Fibroblast of villous mesenchyme (primary cell): ENCODE measurements at places on chromosomes 2 and 18. TPM values are rescaled to one million over a fixed set of nuclear protein-coding genes. Genes with fewer than 3 reads are reported as not detected.
A peak's percentile ranks its signal among the peaks of the same experiment; 100 is the strongest.

LAPTM4A gene
- total RNA-seq, result 101 and 146 TPM in 2 replicates

NLRC4 gene
- total RNA-seq, result not detected in 2 replicates

FSHR gene
- total RNA-seq, result not detected in 2 replicates

CRYGD gene
- total RNA-seq, result not detected in 2 replicates

ALKAL2 gene
- total RNA-seq, result 0.43 TPM in 1 of 2 replicates, not detected in the other

AFF3 gene
- 19.4 and 31.9 TPM in 2 replicates for total RNA-seq

POTEC gene
- total RNA-seq, result under 0.01 TPM in 1 of 2 replicates, not detected in the other

SPAST gene
- total RNA-seq, result 20.6 and 31.5 TPM in 2 replicates

GRCh38 chr2:164069540-164069939 lies 333.7 kb upstream of the FIGN start:
- DNase-seq, result peak; percentile 7

DNA sequence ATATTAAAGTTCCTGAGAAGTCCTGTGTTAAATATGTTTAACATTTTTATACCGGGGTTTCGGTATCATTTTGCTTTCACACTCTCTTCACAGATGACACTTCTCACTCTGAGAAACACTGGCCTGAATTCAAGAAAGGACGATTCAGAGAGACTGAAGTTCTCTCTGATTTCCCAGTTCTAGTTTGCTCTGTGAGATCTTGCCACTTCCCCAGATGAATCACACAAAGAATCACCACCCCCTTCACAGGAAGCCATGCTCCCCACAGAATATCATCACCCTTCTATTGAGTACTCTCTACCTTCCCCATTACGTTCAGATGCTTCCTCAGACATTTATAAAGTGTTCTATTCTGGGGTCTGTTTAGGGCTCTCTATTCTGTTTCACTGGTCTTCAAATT lies 16.1 kb upstream of the CD207 start:
- no peak for DNase-seq

- no peak for DNase-seq
Measured at GRCh38 chr2:168534926-168535325, 78.9 kb downstream of the CERS6 start.

GRCh38 chr2:18588802-18589201 lies 567 bp downstream of the NT5C1B start:
- no peak for DNase-seq

- DNase-seq, result peak; percentile 22
Measured at GRCh38 chr2:196142825-196143224, 28.6 kb downstream of the STK17B start.

- DNase-seq, result no peak
Measured at GRCh38 chr2:117686699-117687098, 127.8 kb upstream of the DDX18 start.

DNA sequence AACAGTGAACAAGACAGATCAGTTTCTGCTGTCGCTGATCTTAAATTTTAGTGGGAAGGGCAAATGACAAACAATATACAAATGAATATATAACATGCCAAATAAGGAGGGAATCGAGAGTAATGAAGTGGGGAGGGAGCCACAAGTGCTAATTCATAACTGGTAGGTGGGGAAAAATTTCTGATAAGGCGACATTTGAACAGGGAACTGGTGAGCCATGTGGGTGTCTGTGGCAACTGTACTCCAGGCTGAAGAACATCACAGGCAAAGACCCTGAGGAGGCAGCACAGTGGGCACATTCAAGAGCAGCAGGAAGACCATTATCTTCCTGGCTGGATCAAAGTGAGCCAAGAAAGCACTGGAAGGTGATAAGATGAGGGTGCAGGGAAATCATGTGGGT lies 51.6 kb upstream of the CD28 start:
- DNase-seq, result no peak

- DNase-seq, result no peak
Measured at GRCh38 chr2:144054911-144055310, 465.0 kb downstream of the ZEB2 start.

- no peak for DNase-seq
Measured at GRCh38 chr2:238167344-238167715, 8.6 kb downstream of the ERFE start.

- peak; percentile 60 for DNase-seq
Measured at GRCh38 chr2:14516844-14517243, 115.7 kb upstream of the LRATD1 start.

DNA sequence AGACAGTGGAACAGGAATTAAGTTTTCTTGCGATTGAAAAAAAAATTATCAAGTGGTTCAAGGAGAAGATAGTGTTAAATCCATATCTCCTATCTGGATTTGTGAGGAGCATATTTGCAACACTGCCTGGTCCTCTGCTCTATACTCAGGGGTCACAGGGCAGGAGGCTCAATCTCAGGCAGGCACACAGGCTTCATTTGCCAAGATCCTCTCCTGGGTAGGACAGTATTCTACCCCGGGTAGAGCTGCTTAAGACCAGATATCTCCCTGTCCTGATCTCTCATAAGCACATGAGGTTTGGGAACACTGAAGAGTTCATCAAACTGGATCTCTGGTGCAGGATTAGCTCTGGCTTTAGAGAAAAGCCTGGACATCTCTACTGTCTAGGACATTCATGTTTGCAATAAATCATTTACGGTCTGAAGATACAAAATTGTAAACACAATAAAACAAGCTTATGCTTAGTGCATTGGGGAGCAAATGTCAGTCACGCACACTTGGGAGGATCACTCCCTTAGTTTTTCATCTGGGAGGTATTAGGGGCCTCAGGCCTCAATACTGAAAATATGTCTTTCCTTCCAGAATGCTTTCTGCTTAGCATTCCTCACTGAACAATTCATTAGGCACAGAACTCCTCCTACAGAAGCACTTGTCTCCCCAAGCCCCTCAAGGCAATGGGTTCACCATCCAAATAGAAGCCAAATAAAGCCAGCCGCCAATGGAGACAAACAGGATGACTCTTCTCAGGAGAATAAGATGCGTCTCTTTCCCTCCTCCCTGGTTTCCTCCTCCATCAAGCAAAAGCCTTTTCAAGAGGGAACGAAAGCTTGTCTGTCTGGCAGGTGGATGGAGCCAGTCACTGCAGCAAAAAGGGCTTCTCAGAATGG lies 34.1 kb upstream of the LCLAT1 start:
- DNase-seq, result peak; percentile 81

DNA sequence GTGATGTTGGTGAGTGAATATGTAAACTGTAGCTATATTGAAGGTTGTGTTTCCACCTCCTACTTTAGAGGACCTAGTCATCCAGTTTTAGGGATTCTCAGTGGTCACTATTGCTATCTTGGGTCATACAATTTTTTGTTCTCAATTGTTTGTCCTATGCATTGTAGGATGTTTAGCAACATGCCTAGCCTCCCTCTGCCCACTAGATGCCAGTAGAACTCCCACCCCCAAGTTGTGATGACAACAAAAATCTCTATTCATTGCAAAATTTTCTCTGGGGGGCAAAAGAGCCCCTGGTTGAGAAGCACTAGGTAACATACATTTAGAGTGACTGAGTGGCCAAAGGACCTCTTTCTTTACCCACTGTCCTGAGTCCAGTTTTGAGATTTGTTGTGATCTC lies 87.3 kb downstream of the LRRTM4 start:
- DNase-seq, result no peak

- DNase-seq, result no peak
Measured at GRCh38 chr2:160165996-160166395, 34.1 kb downstream of the ITGB6 start.

DNA sequence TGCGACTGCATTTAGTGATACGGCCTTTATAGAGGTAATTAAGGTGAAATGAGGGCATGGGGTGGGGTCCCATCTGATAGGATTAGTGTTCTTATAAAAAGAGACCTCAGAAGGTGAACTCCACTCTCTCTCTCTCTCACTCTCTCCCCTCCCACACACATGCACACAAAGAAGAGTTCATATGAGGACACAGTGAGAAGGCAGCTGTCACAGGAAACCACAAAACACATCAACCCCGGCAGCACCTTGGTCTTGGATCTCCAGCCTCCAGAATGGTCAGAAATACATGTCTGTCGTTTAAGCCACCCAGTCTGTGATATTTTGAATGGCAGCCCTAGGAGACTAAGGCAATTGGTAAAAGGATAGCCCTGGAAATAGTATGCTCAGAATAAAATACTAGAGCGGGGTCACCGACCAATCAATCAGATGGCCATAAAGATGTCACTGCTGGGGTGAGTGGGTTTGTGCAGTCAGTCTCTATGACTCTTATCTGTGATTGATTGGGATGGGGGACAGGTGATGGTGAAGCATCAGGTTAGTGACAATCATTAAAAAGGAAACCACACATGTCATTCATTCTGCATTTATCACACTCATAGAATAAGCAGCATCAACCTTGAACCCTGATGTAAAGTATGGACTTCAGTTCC lies 118.9 kb upstream of the POU3F3 start:
- no peak for DNase-seq

GRCh38 chr2:172861656-172862476 lies 126.2 kb downstream of the RAPGEF4 start:
- DNase-seq, result no peak

GRCh38 chr2:182822733-182823132 lies 43.7 kb downstream of the FRZB start:
- DNase-seq, result no peak

GRCh38 chr18:54169431-54170403 lies 54.8 kb downstream of the MBD2 start:
- DNase-seq, result no peak

DNA sequence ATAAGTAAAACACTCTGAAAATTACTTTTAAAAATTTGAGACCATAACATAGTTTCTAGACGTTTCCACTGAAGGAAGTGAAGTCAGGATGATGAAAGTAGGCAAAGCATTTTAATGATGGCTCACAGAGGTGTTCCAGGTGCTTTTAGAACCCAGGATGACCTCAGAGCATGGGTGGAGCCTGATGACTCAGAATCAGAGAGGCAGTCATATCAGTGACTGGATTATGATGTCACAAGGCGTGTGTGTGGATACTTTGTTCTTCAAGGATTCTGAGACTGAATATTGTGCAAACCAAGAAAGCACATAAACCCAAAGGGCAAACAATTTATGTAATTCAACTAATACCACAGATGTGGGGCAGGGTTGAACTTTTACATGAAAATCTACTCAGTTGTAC lies 208.0 kb upstream of the FBXO11 start:
- DNase-seq, result peak; percentile 99

GRCh38 chr2:21326152-21326551 lies 202.4 kb downstream of the TDRD15 start:
- DNase-seq, result no peak

GRCh38 chr2:29632018-29632417 lies 289.4 kb downstream of the ALK start:
- no peak for DNase-seq

- no peak for DNase-seq
Measured at GRCh38 chr2:110716959-110717645, 15.3 kb upstream of the ACOXL start.

- no peak for DNase-seq
Measured at GRCh38 chr2:180578441-180578840, 402.0 kb upstream of the UBE2E3 start.

DNA sequence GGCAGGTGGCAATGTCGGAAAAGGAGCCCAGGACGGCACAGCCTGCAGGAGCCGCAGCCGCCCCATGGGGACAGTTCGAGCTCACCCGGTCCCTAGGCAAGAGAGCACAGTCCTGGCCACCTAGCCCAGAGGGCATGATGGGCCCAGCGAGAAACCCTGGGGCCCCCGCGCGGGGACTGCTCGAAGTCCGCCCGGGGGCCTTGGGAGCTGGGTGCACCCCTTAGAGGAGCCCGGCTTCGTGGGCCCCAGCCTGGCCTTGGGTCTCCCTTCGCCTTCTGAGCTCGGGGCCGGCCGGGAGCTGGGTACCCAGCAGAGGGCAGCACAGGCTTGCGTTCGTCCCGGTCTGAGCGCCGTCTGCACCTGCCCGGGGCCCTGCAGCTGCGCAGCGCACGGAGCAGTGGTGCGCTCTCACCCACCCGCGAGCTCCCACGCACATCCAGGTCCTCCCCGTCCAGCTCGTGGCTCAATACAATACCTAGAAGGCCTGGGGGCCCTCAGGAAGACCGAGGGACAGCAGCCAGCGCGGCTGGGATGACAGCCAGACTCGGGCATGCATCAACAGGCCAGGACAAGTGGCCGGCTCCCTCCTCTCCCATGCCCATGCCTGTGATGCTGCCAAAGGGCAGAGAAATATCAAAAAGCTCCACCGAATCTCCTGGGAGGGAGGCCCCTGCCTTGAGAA lies 96.2 kb upstream of the ZNF532 start:
- DNase-seq, result peak; percentile 56

DNA sequence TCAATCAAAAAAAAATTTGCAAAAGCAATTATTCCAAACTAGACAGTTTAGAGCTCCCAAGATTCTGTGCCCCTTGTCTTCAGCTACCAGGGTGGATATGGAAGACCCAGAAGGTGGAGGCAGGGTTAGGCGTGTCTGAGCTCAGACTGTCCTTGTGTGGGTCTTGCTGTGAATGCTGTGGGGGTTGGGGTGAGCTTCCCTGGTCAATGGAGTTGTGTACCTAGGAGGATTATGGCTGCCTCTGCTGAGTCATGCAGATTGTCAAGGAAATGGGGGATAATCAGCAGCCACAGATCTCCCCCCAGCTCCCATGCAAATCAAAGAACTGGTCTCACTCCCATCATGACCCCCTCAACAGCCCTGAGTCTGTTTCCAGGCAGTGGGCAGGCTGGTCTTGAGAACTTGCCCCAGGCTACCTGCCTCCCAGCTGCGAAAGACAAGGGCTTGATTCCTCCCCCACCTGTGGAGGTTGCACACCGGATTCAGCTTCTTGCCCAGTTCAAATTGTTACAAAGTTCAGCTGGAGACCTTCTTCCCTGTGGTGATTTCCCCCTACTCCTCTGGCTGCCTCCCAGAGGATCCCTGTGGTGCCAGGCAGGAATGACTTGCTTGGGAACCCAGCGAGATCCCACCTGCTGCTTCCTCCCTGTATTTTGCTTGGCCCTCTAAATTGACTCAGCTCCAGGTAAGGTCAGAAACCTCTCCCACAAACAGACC lies 77.0 kb downstream of the RAD51AP2 start:
- DNase-seq, result no peak

- peak; percentile 66 for DNase-seq
Measured at GRCh38 chr2:99697811-99698568, 208.2 kb upstream of the REV1 start.

GRCh38 chr18:55337908-55338521 lies 250.0 kb downstream of the TCF4 start:
- DNase-seq, result no peak

DNA sequence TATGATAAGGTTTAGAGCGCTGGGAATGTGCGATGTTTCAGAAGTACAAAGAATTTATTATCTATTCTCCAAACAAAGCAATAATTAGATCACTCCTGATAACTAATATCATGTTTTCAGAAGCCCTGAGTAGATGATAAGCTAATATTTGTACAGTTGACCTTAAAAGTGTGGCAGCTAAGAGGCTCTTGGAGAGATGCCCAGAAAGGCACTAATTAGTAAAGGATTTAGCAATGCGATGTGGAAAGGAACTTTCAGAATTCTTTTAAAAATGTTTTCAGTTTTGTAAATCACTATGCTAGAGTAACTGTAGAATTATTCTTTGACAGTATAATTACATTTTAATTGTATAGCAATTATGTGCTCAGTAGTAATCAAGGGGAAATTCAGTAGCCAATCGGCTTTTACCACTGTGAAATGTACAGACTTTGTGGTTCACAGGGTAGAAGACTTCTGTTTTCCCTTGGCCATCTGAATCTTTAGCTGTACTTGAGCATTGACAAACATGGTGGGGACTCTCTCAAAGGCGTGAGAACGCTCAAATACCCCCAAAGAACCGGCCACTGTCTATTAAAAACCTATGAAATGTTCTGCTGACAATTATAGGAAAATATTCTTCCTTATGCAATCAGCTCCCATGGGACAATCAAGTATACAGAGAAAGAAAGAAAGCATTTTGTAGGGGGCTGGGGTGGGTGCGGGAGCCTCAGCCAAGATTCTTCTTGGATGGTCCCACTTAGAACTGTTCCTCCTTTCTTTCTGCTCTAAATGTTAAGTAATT lies 262.8 kb upstream of the AGAP1 start:
- DNase-seq, result peak; percentile 56
